ENCODE measurements at places on chromosomes 7 and 10.

GRCh38 chr7:30396389-30396788 lies 82.2 kb downstream of the NOD1 start:
- DNase-seq, result no peak

DNA sequence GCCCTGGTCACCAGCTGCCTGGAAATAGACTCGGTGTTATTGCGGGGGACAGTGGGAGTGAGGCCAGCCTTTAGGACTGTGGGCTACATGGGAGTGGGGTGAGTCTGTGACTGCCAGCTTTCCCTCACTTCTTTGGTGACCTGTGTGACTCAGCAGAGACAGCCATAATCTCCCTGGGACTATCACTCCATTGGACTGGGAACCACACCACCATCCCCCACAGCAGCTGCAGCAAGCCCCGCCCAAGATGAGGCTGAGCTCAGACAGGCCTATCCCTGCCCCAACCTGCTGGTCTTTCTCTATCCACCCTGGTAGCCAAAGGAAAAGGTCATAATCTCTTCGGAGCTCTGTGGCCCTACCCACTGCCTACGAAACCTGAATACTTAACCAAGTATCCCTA lies 263.2 kb downstream of the FZD1 start:
- DNase-seq, result no peak

GRCh38 chr7:39637400-39637799 lies 14.0 kb downstream of the RALA start:
- DNase-seq, result no peak

GRCh38 chr7:1233333-1234048 lies 819 bp downstream of the UNCX start:
- DNase-seq, result no peak

- DNase-seq, result no peak
Measured at GRCh38 chr10:128751284-128751683, 625.1 kb upstream of the MKI67 start.

Data from NCI-H1048 (cell line).